ENCODE measurements at places on chromosomes 3 and 15. TPM values are rescaled to one million over a fixed set of nuclear protein-coding genes. Genes with fewer than 3 reads are reported as not detected.

GRCh38 chr15:52392008-52392687 lies 96.5 kb upstream of the MYO5C start:
- no peak for DNase-seq

- DNase-seq = no peak
Measured at GRCh38 chr15:99671926-99672635, 61.2 kb downstream of the LYSMD4 start.

DNA sequence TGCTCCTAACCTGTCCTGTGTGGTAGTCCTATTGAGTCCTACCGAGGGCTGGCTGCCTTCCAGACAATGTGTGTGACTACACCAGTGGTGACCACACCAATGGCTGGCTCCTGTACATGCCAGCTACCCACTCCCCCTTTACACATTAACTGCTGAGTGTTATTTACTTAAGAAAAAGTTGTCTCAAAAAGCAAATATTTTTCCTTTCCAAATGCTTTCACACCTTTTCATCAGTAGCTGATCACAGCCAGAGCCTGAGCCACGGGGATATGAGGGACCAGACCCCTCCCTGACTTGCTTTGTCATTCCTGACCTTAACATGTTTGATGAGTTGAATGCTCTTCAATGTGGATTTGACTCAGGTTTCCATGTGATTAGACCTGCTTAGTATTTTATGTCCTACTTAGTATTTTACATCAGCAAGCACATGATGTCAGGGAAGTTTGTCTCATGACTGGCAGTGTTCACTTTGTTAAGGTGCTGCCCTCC lies 29.6 kb upstream of the GREM1 start:
- no peak for DNase-seq

DNA sequence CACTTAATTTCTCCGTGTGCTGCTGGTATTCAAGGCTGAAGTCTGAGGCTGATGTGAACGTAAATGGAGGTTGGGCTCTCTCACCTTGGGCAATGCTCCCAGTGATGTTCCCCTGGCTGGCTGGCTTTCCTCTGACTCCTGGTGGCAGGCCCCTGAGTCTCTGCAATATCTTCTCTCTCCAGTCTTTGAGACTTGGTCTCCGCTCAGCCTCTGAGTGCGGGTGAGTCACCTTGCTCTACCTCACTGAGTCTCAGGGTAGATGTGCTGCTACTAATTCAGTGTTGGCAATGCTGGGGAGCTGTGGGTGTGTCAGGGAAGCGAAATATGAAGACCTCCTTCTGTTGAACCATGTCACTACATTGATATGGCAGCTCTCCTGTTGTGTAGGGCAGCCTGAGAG lies 31.3 kb upstream of the TRIM59 start:
- DNase-seq = no peak

GRCh38 chr3:183044547-183045229 lies 54.6 kb downstream of the MCCC1 start:
- no peak for DNase-seq

DNA sequence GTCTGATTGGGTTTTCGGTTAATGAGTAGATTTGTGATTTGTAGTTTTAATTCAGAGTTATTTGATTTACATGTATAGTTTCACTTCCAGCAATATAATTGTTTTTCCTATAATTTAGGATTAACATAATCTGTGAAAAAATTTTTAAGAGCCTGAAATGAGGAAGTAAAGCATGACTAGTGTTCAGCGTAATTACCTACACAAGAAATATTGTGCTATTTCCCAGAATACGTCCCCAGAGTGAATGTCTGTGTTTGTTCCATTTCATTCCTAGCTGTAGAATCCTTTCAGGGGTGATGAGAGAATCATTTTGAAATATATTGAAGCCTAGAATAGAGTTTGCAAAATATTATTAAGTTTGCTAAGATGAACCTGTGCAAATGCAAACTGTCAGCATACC lies 247.1 kb downstream of the BBX start:
- no peak for DNase-seq

DNA sequence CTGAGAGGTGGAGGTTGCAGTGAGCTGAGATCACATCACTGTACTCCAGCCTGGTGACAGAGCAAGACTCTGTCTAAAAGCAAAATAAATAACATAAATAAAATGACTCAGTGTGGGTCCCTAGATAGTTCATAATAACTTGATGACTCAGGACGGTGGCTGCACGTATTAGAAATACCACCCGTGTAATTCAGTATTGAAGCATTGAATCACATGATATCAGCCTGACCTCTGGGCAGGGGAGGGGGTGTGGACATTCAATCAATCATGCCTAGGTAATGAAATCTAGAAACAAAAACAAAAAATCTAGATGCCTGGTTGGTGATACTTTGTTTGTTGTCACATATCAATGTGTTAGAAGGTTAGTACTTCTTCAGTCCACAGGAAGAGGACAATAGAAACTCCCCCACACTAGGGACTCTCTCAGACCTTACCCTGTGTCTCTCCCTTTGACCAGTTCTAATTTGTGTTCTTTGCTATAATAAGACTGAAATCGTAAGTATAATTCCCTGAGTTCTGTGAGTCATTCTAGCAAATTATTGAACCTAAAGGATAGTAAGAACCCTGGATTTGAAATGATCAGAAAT lies 177.3 kb downstream of the GAP43 start:
- no peak for DNase-seq

- no peak for DNase-seq
Measured at GRCh38 chr3:31868236-31868635, 112.8 kb downstream of the OSBPL10 start.

DNA sequence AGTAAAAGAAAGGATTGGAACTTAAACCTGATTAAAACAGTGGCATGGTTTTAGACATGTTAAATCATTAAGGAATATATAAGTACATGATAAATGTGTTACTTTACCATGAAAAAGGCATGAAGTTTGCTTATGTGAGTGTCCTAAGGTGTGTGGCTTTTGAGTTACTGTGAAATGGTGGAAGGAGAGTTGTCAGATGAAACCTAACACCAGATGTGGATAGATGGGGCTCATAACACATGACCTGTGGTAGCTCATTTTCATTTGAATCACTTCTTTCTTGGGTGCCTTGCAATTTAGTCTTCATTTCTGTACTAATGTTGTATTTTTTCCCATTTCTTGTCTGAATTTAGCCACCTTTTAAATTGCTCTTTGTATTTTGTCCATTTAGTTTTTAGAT lies 13.0 kb downstream of the MEF2A start:
- DNase-seq = no peak

- DNase-seq = peak; percentile 53
Measured at GRCh38 chr3:31092748-31093589, 198.5 kb upstream of the GADL1 start.

DNA sequence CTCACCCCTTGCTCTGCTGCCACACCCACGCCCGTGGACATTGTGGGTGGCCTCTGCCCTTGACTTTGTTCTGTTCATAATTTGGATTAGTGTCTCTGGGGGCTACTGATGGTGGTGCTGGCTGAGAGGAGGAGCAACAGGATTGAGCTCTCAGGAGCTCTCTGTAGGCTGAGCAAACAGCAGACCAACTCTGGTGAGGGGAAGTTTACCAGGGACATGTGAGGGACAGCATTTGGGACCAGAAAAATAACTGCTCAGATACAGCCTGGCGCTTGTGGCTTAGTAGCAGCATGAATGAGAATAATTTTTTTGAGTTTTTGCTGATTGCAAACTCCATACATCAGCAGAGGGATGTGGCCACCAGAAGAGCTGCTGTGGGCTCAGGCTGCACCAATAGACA lies 14.8 kb downstream of the PPCDC start:
- DNase-seq = no peak

DNA sequence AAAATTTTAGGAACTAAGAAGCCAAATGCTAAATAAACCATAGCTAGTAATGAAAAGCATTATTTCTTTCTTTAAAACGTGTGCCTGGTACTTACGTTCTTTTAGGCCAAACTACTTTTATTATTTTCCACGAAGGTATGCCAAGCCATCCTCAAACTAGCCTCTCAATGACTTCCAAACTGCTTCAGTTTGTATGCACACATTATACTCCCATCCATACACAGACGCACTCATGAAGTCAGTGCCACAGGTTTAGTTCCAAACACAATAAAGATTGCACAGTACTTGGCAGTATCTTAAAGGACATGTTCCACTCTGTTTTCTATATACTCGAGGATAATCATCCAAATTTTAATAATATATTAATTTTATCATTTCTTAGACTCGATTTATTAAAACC lies 609.2 kb upstream of the ZNF385D start:
- DNase-seq = no peak

- peak; percentile 66 for DNase-seq
Measured at GRCh38 chr3:177724020-177724638, 526.8 kb upstream of the TBL1XR1 start.

DNA sequence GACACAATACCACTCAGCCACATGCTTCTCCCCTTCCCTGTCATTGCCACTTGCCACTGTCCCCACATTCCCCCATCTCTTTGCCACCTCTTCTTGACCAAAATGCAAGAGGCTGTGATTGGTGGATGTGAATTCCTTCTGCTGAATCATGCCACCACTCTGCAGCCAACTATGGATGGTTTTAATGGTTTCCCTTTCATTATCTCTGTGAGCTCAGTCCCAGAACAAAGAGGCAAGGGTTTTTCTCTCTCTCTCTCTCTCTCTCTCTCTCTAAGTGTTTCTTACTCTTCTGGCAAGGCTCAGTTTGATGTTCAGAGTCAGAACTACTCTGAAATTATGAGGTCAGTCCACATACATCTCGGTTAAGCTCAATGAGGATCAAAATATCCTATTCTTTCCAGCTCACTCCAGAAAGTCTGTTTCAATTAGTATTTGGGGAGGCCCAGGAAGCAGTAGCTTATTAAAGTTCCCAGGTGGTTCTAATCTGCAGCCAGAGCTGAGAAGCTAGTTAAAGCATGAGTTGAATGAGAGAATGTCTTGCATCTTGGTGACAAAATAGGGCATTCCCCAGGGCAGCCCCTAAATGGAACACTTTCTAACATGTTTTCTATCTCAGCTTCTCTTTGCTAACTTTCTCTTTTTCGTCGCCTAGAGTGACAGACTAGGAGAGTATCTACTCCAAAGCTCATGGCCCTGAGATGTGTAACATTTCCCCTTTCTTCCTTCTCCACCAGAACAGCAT lies 8.5 kb upstream of the ILDR1 start:
- DNase-seq = no peak

DNA sequence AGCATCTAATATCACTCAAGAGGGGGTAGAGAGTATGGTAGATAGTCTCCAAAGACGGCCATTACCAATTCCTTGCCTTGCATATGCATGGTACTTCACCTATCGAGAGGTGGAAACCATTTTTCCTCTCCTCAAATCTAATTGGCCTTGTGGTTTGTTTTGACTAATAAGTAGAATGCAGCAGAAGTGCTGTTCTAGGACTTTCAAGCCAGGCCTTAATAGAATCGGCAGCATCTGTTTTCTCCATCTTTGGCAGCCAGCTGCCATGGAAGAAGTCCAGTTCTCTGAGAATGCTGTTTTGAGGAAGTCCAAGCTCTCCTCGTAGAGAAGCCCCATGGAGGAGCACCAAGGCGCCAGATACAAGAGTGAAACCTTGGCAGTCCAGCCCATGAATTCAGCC lies 59.1 kb upstream of the RASGRP1 start:
- no peak for DNase-seq

- DNase-seq = no peak
Measured at GRCh38 chr3:128381609-128382008, 85.1 kb downstream of the DNAJB8 start.

GRCh38 chr3:35664460-35664919 lies 25.2 kb downstream of the ARPP21 start:
- peak; percentile 59 for DNase-seq

- no peak for DNase-seq
Measured at GRCh38 chr15:76932135-76932966, 802 bp downstream of the RCN2 start.

DNA sequence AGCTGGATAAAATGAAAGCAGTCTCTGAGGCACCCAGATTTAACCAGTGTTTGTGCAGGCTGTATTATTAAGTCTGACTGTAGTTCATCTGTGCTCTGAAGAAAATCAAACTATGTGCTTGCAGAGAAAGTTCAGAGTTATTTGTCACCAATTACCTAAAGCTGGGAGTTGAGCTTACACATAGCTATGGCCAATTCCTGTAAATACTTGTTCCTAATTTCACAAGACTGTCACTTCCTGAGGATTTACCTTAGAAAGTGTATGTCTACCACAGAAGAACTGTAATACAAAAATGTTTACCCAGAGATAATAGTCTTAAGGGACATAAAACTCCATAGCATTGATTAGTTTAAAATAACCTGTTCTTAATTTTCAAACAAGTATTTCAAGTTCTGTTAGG lies 628.4 kb upstream of the TGFBR2 start:
- DNase-seq = no peak

- no peak for DNase-seq
Measured at GRCh38 chr3:34107669-34108068, 309.2 kb downstream of the PDCD6IP start.

DNA sequence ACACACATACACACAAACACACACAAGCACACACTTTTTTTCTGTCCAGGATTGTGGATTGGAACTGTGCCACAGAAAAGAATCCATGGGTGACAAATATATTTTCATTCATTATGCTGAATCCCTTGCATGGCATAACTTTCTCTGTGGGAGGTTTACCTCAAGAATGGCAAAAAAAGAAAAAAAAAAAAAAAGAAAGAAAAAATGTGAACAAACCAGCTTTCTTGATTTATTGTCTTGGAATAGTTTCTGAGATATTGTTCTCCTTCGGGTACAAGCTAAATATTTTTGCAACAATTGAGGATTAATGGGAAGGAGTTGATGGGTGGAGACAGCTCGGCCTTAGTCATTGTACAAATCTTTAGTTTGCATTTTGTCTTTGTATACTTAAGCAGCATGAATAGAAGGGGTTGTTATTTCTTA lies 153.1 kb downstream of the GMNC start:
- no peak for DNase-seq

GRCh38 chr3:153866901-153867300 lies 254.3 kb upstream of the ARHGEF26 start:
- DNase-seq = no peak

GRCh38 chr3:129622933-129623332 lies 16.5 kb upstream of the PLXND1 start:
- DNase-seq = no peak

DNA sequence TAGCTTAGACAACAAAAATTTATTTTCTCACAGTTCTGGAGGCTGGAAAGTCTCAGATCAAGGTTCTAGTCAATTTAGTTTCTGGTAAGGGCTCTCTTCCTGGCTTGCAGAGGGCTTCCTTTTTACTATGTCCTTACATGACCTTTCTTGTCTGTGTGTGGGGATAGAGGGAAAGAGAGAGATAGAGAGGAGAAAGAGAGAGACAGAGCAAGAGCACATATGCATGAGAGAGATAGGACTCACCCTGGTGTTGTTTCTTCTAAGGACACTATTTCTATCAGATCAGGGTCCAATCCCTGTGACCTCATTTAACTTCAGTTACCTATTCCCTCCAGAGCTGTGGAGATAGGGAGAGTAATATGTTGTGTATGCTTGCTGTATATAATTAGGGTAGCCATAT lies 44.9 kb upstream of the TEX9 start:
- DNase-seq = no peak

ATG3 gene
- total RNA-seq = 52.7 TPM

GOLGA8M gene
- 2.5 TPM for total RNA-seq

RLBP1 gene
- total RNA-seq = not detected

B3GALNT1 gene
- total RNA-seq = 57.9 TPM

TGM5 gene
- total RNA-seq = not detected

SPINT1 gene
- 1.3 TPM for total RNA-seq

GATA2 gene
- total RNA-seq = 8.9 TPM

ADAMTS9 gene
- 100 TPM for total RNA-seq

SUSD5 gene
- total RNA-seq = 0.60 TPM

AMIGO3 gene
- total RNA-seq = not detected

FBN1 gene
- total RNA-seq = 105 TPM

MRAS gene
- 242 TPM for total RNA-seq
